Heart right ventricle (tissue), 16 donors: ENCODE measurements at places on chromosomes 3 and 15. TPM values are rescaled to one million over a fixed set of nuclear protein-coding genes. Genes with fewer than 3 reads are reported as not detected.

DNA sequence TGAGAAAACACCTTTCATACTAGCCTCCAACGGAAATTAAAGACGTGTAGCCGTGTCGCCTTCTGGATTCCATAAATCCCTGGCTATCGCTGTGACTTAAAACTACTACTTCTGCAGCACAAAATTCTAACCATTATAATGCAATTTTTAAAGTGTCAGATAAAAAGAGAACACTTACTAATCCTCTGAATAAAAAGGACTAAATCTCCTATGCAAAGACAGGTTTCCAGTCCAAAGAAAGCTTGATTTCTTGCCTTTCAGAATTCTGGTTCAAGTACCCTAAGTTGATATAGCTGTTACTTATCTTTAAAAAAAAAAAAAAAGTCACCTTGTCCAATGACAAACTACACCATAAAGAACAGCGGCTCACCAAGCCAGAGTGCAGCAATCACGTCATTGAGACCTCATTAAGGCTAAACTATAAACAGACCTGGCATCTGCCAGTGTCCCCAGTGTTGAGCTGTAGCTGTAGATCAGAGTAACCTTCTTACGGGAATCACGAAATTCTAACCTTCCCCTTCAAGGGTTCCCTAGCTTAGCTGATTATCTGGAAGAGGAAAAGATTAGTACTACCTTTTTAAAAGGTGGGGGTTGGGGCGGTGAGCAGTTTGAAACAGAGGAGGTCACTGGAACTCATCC, 2.2 kb downstream of the ABCC5 start:
- no peak for DNase-seq

GRCh38 chr3:65806600-65806999, 232.1 kb downstream of the MAGI1 start:
- no peak for DNase-seq

DNA sequence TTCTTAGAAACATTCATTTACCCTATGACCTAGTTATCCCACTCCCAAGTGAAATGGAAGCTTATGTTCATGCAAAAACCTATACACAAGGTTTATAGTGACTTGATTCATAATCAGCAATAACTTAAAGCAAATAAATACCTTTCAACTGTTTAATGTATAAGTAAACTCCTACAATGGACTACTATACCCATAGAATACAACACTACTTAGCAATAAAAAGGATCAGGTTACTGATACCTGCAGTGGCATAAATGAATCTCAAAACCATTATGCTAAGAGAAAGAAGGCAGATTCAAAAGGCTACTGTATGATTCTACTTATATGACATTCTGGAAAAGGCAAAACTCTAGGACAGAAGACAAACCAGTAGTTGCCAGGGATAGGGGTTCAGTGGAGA, 8.3 kb upstream of the POLR2M start:
- DNase-seq: no peak

- DNase-seq: no peak
These were observed 581.5 kb downstream of the TBL1XR1 start for GRCh38 chr3:176615826-176616225.

- DNase-seq: no peak
These were observed 50.5 kb upstream of the WNT5A start for GRCh38 chr3:55537563-55537962.

DNA sequence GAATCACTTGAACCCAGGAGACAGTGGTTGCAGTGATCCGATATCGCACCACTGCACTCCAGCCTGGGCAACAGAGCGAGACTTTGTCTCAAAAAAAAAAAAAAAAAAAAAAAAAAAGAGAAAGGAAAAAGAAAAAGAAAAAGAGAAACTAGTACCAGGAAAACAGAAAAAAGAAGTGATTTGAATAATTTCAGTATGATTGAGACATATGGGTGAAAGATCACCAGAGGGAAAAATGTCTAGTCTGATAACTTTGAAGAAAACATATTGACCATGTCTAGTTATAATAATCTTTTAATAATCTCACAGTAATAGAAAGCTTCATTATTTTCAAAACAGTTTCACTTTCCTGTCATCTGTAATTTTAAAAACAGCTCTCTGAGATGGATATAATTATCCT, 16.4 kb downstream of the TGFBR2 start:
- no peak for DNase-seq

DLL4 gene
- total RNA-seq: 24.8 TPM
